ENCODE measurements at places on chromosomes 7 and 10. TPM values are rescaled to one million over a fixed set of nuclear protein-coding genes. Genes with fewer than 3 reads are reported as not detected.

- DNase-seq = no peak
Measured at GRCh38 chr7:36083626-36084380, 69.3 kb upstream of the EEPD1 start.

- no peak for DNase-seq
Measured at GRCh38 chr10:109281347-109281746, 642.0 kb downstream of the XPNPEP1 start.

The CPXM2 gene
- 3.1 TPM for total RNA-seq

DNA sequence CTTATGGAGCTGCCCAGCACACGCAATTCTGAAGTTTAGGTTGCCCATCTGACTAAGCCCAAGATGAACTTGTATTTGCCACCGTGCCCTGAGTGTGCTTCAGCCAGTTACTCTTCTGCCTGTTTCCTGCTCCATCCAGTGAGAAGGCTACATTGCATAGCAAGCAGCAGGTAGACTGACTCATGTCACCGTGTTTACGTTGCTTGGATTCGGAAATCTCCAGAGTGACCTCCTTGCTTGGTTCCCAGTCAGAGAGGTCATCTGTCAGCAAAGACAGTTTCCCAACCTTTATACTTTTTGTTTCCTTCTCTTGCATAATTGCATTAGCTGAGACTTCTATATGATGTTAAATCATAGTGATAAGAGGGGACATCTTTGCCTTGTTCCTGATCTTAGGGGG lies 30.9 kb downstream of the NACAD start:
- DNase-seq = no peak

DNA sequence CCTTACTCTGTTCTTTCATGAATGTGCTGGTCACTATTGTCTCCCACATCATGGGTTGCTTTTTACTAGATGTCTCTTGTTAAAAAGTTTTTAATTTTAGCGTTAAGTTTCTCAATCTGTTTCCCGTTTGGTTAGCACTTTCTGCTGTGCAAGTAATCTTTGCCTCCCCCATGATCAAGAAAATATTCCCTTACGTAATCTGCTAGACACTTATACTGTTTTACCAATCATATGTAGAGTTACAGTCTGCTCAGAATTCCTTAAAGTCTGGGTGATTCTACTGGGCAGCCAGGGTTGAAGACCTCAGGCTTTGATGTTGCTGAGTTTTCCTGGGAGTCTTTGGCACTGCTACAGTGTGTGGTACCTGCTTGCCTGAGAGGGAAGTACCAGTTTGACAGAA lies 38.2 kb upstream of the RPA3 start:
- DNase-seq = no peak

The FOXI2 gene
- not detected for total RNA-seq

The OR2A1 gene
- total RNA-seq = not detected

DNA sequence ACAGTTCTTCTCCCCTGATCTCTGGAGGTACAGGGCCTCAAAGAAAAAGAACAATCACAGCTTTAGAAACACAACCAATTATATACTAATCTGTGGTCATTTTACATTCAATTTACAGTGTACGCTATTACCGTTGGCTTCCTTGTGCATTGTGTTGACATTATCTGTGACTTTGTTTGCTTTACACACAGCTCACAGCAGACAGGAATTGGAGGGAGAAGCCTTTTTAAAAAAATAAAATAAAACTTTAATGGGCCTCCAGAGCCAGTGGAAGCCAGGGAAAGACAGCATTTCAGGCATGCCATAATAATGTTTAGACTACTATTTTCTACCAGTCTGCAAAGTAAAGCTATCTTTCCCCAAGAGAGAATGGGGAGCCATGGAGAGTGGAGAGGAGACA lies 179.0 kb upstream of the ADO start:
- no peak for DNase-seq

DNA sequence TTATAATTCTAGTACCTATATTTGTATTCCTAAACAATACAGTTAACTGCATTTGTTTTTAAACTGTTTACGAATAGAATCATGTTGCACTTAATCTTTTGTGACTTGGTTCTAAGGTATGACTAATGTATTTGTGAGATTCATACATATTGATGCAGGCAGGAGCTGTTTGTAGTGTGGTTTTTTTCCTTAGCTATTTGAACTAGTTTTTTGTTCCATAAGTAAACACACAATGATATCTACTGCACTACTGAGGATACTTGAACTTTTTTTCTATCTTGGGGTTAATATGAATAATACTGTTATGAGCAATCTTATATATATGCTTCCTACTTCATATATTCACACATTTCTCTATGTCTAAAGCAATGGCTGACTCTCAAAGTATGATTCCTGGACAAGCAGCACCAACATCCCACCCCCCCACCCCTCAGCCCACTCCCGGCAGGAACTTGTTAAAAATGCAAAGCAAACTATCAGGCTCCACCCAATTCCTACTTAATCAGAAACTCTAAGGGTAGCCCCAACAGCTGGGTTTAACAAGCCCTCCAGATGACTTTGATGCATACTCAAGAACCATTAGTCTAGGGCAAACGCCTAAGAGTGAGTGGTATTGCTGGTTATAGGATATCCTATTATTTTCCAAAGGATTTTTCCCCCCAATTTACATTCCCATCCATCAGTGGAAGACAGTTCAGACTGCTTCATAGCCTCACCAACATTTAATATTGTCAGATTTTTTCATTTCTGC lies 25.8 kb downstream of the BRAF start:
- no peak for DNase-seq

The CYP3A7 gene
- not detected for total RNA-seq

DNA sequence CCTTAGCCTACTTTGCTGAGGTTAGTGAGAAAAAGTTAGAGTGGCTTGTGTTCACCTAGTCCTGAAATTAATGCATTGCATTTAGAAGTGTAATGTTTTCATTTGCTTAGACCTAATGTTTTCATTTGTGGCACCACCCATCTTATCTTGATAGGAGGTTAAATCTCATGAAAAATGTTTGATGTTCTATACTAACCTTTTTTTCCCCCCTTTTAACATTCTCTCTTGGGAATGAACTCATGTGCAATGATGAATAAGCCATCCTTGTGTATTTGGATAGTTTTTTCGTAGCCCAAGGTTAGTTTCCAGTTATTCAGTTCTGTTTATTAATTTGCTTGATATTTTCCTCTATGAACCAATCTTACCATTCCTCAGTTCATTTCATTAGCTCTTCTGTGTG lies 2.8 kb downstream of the FHIP2A start:
- no peak for DNase-seq

The SLC39A12 gene
- total RNA-seq = 0.14 TPM

- no peak for DNase-seq
Measured at GRCh38 chr7:131072505-131073091, 255.1 kb upstream of the MKLN1 start.

GRCh38 chr10:63720072-63720537 lies 198.9 kb downstream of the REEP3 start:
- DNase-seq = peak; percentile 79

DNA sequence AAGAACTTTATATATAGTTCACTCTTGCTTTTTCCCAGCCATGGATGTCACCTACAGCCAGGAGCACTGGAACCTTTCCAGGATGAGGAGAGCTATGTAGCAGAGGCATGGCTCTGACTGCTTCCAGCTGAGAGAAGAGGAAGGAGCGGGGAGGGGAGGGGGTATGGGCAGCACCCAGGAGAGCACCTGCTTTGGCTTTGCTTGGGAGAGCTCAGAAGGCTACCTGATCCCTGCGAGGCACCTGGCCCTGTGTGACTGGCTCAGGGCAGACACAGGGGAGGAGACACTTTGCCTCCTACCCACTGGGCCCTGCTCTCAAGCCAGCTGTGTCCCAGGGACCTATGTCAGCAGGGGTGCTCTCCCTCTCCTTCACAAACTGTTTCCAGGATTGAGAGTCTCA lies 67.1 kb downstream of the HK1 start:
- DNase-seq = no peak

- no peak for DNase-seq
Measured at GRCh38 chr10:59881640-59882039, 24.7 kb downstream of the CCDC6 start.

GRCh38 chr10:124425227-124425962 lies 6.7 kb upstream of the OAT start:
- DNase-seq = no peak

DNA sequence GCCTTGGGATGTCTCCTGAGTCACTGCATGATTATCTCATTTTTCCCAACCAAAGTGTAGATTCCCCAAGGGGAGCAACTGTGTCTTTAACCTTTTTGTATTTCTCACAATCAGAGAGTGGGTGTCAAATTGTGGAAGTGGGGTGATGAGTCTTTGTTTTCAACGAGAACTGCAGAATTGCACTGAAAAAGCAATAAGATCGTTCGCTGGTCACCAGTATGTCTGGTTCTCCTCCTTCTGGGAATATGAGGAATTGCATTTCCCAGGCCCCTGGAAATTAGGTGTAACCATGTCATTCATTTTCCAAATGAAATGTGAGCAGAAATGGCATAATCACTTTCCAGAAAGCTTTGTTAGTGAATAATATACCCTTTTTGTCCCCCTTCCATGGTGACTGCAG lies 326.9 kb downstream of the GPAM start:
- DNase-seq = no peak

DNA sequence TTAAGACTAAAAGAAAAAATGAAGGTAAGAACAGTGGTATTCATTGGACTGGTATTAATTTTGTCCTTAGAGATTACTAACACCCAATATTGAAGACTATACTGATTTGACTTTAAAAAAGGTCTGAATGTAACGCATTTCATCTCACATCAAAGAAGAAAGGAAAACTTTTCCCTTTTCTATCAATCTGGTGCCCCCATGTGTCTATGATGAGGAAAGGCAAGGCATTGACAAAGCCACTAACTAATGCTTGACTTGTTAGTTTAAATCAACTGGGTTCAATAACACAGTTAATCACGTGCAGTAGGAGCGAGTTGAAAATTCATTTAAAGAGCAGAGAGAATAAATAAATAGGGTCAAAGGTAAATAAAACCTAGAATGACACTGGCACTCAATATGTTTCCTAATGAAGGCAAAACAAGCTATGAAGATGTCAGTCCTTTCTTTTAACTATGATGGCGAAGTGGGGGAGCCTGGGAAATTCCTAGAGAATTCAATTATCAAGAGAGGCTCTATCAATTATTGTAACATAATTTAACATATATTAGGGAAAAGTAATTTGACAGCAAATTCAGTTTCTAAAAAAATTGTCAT lies 180.9 kb downstream of the ANK3 start:
- no peak for DNase-seq

- DNase-seq = peak; percentile 83
Measured at GRCh38 chr10:133318494-133319127, 9.9 kb downstream of the ZNF511 start.

The ZNF775 gene
- total RNA-seq = 11.8 TPM

The LIPF gene
- total RNA-seq = not detected

GRCh38 chr10:71811351-71811750 lies 38.0 kb upstream of the VSIR start:
- DNase-seq = no peak

GRCh38 chr7:158272509-158273137 lies 315.0 kb downstream of the PTPRN2 start:
- no peak for DNase-seq

- no peak for DNase-seq
Measured at GRCh38 chr7:120554960-120555571, 282.1 kb downstream of the KCND2 start.

GRCh38 chr7:17488829-17489228 lies 190.4 kb downstream of the AHR start:
- no peak for DNase-seq

The PIK3AP1 gene
- total RNA-seq = 19.8 TPM

The ZNF248 gene
- 36.6 TPM for total RNA-seq

The NKX1-2 gene
- not detected for total RNA-seq

DNA sequence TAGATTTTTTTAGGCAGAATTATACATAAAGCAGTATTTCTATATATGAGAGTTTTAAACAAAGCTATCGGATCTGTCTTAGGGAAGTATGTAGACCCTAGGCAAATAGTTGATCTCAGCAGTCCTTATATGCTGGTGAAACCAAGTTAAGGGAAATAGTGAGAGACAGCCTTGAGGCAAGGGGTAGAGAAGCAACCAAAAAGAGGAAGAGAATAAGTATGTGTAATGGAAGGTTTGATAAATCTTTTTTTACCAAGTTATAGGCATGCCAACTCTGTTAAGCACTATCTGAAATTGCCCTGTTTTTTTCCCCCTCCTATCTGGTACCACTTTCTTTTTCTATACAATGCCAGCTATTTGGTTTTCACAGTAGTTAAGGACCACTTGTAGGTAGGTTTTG lies 19.9 kb downstream of the SPAG6 start:
- DNase-seq = no peak

DNA sequence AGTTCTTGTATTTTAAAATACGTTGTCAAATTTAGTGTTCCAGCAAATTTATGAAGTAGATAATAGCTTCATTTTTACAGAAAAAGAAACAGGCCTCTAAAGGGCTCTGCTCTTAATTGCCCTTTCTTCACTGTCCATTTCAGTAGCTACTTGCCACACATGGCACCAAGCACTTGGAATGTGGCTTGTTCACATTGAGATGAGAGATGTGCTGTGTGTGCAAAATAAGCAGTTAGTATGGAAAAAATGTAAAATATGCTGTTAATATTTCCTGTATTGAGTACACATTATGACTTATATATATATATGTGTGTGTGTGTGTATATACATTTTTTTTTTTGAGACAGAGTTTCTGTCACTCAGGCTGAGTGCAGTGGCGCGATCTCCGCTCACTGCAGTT lies 19.5 kb downstream of the RBM33 start:
- DNase-seq = no peak

The PPA1 gene
- 100 TPM for total RNA-seq

The SGPL1 gene
- total RNA-seq = 55.5 TPM

- no peak for DNase-seq
Measured at GRCh38 chr10:60728056-60728455, 50.2 kb upstream of the CDK1 start.

The HMX2 gene
- 0.24 TPM for total RNA-seq

DNA sequence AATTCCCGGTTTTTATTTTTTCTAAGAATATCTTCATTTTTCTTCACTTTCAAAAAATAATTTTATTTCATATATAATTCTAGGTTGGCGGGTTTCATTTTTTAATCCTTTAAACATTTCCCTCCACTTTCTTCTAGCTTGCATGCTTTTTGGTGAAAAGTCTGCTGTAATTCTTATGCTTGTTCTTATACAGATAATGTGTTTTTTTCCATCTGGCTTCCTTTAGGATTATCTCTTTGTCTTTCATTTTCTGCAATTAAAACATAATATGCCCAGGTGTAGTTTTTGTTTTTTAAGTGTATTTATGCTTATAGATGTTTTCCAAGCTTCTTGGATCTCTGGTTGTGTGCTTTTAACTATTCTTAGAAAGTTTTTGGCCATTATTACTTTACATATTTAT lies 341.3 kb upstream of the SEMA3C start:
- no peak for DNase-seq

The C10orf105 gene
- not detected for total RNA-seq

DNA sequence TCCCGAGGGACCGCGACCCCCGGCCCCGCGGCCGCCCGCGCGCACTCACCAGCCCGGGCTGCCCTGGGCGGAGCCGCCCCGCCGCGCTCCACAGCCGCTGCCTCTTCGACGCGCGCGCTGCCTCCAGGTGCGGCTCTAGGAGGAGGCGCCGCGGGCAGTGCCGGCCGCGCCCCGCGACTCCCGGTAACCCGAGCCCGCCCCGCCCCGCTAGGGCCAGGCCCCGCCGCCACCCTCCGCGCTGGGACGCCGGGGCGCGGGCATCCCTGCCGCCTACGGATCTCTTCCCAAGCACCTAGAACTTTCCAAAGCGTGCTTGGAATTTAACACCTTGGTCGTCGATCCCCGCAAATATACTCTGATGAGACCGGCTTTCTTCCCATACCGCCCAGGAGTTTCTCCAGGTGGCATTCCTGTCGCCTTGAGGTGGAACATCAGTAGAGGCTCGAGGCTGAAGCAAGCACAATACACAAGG lies at the start of gene SLC26A5:
TSS of gene SLC26A5 (minus strand) at position 159 of the 472 bp plus-strand sequence. CDS start 24,693 bp downstream, outside the sequence.
- peak; percentile 61 for DNase-seq
